ENCODE measurements at places on chromosomes 11 and 22. TPM values are rescaled to one million over a fixed set of nuclear protein-coding genes. Genes with fewer than 3 reads are reported as not detected.

Gene CCDC87
- total RNA-seq = 0.27 TPM

Gene RIN1
- total RNA-seq = 1.6 TPM

GRCh38 chr11:7690648-7691047 lies 15.6 kb downstream of the OVCH2 start:
- no peaks in the 10 kb centered on the region for H3K36me3 ChIP-seq
- peaks cover 31% of the 10 kb centered on the region for H3K27me3 ChIP-seq
- peaks cover 4% of the 10 kb centered on the region for H3K4me1 ChIP-seq

GRCh38 chr11:130486987-130487923 lies 38.8 kb downstream of the ADAMTS15 start:
- H3K27me3 ChIP-seq = no peaks in the 10 kb centered on the region
- no peaks in the 10 kb centered on the region for H3K36me3 ChIP-seq
- H3K27ac ChIP-seq = no peak overlapping the region
- H3K4me1 ChIP-seq = no peaks in the 10 kb centered on the region
- no peak for DNase-seq

DNA sequence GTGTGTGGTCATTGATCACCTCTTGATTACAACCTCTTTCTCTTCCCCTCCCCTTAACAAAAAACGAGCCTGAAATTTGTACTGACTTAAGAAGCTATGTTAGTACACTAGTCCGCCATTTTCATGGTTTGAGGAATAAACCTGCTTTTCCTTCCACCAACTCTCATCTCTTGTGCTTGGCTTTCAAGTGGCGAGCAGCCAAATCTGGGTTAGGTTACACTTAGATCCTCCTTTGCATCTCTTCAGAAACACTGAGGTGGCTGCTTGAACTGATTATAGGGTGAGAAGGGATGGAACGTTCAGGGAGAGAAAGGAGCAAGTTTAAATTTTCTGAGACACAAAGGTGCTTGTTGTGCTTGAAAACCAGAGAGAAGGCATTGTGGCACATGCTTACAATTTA lies 2171.4 kb downstream of the LRRC4C start:
- H3K27me3 ChIP-seq = no peaks in the 10 kb centered on the region
- H3K4me1 ChIP-seq = no peaks in the 10 kb centered on the region
- H3K27ac ChIP-seq = no peak overlapping the region
- DNase-seq = no peak

- H3K4me1 ChIP-seq = peaks cover 17% of the 10 kb centered on the region
- H3K27ac ChIP-seq = no peak overlapping the region
- DNase-seq = no peak
- peaks cover 17% of the 10 kb centered on the region for H3K27me3 ChIP-seq
- no peak overlapping the region for H3K4me3 ChIP-seq
- H3K36me3 ChIP-seq = no peaks in the 10 kb centered on the region
These were observed 4.9 kb downstream of the TSKU start for GRCh38 chr11:76787911-76788596.

Data from activated CD8-positive, alpha-beta T cell treated with anti-CD3 and anti-CD28 coated beads for 36 hours (primary cell).